G401 (cell line): ENCODE measurements at places on chromosomes 5 and 9.

GRCh38 chr5:132095424-132095972 is 21.9 kb downstream of the CSF2 start:
- DNase-seq = no peak

- DNase-seq = peak; percentile 9
Observed at GRCh38 chr9:95876595-95876994, 1.1 kb downstream of the ERCC6L2 start.

DNA sequence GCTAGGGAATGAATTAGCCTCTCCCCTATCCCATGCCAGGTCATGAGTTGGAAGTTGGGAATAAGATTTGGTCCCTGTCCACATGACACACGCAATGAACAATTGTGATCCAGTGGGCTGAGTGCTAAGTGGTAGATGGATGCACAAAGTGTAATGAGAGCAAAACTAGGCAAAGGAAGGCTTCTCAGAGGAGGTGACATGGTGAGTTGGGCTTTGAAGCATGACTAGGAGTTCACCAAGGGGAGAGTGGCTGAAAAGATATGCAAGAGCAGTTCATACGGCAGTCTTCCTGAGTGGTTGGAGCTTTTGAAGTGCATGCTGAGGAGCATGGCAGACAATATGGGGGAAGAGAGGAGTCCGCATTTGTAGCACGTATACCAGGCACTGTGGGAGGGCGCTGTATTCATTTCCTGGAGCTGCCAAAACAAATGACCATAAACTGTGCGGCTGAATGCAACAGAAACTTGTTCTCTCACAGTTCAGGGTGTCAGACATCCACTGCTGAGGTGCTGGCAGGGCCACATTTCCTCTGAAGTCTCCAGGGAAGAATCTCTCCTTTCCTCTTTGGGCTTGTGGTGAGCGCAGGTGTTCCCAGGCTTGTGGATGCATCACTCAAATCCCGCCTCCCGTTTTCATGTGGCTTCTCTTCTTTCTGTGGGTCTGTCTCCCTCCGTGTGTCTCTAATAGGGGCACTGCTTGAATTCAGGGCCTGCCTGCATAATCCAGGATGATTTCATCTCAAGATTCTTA is 49.5 kb downstream of the NSG2 start:
- DNase-seq = no peak

GRCh38 chr5:34897646-34898045 is 17.7 kb downstream of the RAD1 start:
- DNase-seq = no peak

- DNase-seq = no peak
Observed at GRCh38 chr5:122447072-122447471, 135.0 kb downstream of the SNCAIP start.

DNA sequence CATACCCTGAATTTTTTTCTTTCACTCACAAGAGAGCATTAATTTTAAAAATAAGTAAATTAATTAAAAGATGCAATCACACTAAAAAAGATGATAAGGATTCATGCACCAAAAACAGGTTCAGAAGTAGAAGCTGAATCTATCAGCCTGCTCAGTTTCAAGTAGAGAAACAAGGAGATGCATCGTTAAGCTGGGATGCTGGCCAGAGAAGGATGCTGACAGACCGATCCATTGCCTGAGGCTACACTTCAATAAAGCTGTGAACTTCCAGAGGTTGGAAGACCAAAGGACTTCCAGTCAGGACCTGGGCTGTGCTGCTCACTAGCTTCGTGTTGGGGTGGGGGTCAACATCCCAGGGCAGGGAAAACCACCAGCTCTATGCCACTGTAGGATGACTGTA is 457.7 kb downstream of the EFNA5 start:
- no peak for DNase-seq

GRCh38 chr5:124922255-124922975 is 176.0 kb upstream of the ZNF608 start:
- DNase-seq = no peak

GRCh38 chr5:133709209-133709725 is 96.9 kb upstream of the FSTL4 start:
- DNase-seq = peak; percentile 25

DNA sequence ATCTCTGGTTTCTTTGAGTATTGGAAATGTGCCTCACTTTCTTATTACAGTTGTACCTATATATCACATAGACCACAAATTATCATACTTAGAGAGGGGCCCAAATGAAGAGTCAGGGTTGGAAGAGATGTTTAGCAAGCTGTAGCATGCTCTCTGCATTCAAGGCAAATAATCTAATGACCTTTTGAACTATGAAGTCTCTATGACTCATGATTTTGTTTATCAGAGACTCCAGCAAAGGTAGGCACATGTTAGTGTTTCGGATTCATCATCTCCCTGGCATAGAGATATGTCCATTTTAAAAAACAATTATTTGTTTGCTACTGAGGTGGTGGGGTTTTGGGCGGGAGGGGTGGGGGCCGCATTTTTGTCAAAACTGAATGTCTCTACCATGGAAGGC is 2000.1 kb downstream of the EFNA5 start:
- no peak for DNase-seq

DNA sequence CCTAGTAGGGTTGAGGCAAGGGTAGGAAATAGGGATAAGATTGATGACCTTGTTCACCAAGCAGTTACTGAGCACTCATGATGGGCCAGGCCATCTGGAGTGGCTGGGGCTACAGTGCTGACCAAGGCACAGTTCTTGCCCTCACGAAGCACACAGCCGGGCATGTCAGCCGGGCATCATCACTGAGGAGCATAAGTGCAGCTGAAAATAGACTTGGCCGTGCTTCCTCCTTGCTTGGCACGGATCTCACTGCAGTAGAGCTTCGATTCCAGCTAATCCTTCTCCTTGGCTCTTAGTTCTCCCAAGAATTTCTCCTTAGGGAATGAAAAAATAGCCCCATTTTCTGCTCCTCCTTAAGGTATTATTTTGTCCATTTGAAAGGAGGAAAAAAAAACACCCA is 116.6 kb downstream of the NMUR2 start:
- peak; percentile 95 for DNase-seq

GRCh38 chr9:36306471-36307306 is 48.4 kb upstream of the GNE start:
- no peak for DNase-seq

DNA sequence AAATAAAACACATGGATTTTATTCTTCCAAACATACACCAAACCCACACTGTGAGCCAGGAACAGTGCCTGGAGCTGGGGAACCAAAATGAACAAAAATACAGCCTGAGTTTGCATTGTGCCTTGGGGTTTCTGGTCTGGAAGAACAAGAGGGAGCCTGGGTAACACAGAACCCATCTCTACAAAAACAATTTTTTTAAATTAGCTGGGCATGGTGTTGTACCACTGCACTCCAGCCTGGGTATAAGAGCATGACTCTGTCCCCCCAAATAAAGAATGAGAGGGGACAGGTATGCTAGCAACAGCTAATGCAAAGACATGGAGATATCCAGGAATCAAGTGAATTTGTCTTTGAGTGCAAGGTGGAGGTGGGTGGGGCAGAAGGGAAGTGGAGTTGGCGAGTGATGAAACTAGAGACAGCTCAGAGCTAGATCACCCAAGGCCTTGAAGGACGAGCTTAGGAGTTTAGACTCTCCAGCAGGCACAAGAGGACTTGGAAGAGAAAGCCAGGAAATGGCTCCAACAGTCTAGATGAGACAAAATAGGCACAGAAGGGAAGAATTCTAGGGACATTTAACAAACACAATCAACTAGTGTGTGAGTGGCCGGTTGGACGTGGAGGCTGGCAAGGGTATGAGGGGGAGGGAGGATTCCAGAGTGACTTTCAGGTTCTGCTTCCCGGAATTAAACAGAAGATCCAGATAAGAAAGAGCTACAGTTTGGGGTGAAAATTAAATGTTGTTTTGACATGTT is 47.4 kb downstream of the FNBP1 start:
- DNase-seq = peak; percentile 51

DNA sequence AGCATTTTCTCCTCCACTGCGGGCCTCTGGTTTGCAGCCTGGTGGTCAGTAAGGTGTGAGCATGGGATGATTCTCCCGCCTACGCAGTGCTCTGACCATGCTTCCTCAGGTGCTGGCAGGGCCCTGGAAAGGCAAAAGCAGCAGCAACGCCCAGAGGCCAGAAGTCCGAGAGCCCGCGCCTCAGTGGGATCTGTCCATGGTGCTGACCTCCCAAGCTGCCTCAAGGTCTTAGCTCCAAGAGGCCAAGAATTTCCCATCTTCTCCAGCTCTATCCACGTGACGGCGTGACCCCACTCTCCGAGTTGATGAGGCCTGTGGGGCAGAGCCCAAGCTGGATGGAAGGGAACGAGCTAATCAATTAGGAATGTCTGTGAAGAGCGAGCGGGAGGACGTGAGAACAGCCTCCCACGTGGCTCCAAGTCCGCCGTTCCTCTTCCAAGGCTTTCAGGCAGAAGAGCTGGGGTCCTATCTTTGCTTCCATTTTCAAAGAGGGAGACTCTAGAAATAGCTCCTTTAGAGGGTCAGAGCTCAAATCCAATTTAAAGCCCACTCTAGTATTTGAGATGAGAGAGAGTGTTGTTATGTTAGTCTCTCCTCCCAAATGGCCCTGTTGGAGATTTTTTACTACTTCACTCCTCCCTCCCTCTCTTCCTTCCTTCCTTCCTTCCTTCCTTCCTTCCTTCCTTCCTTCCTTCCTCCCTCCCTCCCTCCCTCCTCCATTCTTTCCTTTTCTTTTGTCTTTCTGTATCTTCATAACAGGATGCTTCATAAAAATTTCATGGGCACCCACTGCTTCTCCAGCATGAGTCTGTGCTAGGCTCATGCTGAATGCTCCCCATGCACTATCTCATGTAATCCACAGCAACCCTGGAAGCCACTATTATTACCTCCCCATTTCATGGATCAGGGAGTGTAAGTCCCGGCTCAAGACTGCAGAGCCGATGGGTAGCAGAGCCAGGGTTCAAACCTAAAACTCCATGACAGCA is 69.3 kb downstream of the OLFM1 start:
- DNase-seq = no peak

GRCh38 chr5:65892801-65893200 is 33.6 kb upstream of the ERBIN start:
- DNase-seq = no peak

DNA sequence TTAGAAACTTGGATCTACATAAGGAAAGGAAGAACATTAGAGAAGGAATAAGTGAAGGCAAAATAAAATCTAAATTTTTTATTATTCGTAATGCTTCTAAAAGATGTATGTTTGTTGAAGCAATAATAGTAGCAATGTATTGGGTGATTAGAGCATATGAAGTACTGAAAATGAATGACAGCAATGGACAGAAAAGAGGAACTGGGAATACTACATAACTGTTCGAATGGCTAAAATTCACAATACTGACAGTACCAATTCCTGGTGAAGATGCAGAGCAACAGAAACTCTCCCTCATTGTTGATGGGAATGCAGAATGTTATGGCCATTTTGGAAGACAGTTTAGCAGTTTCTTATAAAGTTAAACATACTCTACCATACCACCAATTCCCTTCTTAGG is 177.3 kb upstream of the SPEF2 start:
- no peak for DNase-seq

DNA sequence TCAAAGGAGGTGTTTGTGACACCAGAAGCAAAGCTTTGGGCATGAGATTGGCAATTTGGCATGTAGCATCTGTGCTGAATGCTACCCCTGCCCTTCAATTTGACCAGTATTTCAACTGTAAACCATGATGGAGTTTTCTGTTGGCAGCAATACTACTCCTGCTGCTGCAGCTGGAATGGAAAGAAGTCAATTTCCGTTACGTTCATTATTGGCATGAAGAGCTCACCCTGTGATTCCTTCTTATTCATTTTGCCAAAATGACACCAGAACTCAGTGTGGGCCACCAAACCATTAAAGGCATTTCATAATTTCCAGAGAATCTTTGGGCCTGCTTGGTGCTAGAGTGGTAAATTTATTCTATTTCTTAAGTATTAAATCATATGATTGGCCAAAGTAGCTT is 433.1 kb upstream of the DMAC1 start:
- DNase-seq = no peak

DNA sequence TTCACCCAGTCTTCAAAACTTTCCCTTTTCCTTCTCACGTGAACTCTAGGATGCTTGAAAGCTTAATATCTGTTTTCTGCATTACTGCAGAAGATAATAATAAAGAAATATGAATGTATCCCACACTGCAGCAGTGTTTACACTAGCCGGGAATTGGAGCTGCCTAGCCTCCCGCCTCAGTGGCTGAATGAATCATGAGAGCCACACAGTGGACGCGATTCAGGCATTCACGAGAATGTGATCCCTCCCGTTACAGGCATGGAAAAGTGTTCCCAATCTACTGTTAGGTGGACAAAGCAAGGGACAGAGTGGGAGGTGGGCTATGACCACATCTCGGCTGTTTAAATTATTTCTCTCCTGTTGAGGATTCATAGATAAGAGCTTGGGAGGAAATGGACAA is 69.4 kb upstream of the CTSL start:
- DNase-seq = no peak

- DNase-seq = no peak
Observed at GRCh38 chr9:109733690-109734089, 46.3 kb upstream of the PALM2AKAP2 start.

GRCh38 chr5:138832218-138832617 is 42.9 kb downstream of the LRRTM2 start:
- DNase-seq = no peak

GRCh38 chr5:581266-581665 is 30.9 kb upstream of the CEP72 start:
- DNase-seq = no peak

DNA sequence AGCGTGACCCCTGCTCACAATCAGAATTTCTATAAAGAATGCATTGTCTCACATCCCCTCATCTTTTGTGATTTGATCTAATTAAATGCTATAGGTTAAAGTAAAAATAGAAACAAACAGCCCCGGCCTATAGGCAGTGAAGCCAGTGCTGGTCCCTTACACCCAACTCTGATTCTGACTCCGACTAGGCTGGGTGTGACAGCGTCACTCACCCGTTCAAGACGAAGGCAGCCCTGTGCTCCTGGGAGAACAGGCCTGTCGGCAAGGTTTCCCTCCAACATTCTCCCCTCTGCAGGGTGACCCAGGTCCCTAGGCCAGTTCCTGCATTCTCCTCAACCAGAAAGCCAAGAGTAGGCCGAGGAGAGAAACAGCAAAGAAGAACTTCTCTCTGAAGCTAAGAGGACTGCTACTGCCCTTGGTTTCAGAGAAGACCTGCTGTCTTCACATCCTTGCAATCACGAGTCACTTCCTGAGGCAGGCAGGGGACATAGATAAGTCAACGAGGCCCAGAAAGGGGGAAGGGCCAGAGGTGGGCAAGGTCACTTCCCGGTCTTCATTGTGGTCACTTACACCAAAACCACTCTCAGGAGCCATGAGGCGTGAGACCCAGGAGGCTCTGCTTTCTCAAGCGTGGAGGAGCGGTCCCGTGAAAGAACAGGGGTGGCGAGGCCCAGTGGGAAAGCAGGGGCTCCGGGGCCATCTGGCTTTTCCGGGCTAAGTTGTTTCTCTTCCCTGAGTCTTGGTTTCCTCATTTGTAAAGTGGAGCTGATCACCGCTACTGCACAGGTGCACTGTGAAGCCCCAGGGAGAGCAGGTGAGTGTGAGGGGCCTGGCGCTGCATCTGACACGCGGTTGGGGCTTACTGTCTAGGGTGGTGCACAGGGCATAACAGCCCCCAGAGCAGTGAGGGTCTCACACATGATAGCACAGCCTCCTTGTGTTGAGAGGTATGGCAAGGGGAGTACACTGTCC is 200.8 kb downstream of the CRB2 start:
- no peak for DNase-seq
